Stimulated activated naive B cell treated with anti-CD40 and anti-IgM and Interleukin-4, amounts not matched to agents 10 μg/mL and 1 μg/mL and 100 μg/mL, for 72 hours (primary cell): ENCODE measurements at places on chromosomes 7 and 10.

DNA sequence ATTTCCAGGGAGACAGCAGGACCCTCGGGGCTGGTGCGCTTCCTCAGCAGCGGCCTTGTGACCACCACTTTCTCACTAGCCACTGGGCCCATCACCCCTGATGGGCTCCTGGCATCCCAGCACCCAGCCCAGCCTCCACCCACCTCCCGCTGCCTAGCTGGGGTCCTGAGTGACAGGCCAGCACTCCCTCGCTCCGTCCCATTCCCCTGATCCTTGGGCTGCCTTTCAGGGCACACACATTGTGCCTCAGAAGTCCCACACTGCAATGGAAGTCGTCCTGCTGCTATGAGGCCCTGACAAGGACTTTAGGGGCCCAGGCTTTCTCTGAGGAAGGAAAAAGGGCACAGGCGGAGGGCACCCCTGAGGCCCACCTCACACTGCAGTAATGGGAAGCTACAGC lies 12.4 kb downstream of the CAMK2B start:
- DNase-seq = no peak

- no peak for DNase-seq
Measured at GRCh38 chr10:112721080-112721698, 228.9 kb upstream of the TCF7L2 start.

DNA sequence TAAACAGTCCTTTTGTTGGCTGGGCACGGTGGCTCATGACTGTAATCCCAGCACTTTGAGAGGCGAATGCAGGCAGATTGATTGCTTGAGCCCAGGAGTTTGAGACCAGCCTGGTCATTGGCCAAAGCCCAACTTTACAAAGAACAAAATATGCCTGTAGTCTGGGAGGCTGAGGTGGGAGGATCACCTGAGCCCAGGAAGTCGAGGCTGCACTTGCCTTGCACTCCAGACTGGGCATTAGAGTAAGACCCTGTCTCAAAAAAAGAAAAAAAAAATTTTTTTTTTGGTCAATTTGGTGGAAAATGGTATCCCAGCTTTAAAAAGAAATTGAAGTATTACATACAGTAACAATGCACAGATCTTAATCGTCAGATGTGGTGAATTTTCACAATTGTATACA lies 4.8 kb downstream of the GLRX3 start:
- no peak for DNase-seq

GRCh38 chr10:86254526-86255174 lies 111.9 kb downstream of the GRID1 start:
- no peak for DNase-seq

DNA sequence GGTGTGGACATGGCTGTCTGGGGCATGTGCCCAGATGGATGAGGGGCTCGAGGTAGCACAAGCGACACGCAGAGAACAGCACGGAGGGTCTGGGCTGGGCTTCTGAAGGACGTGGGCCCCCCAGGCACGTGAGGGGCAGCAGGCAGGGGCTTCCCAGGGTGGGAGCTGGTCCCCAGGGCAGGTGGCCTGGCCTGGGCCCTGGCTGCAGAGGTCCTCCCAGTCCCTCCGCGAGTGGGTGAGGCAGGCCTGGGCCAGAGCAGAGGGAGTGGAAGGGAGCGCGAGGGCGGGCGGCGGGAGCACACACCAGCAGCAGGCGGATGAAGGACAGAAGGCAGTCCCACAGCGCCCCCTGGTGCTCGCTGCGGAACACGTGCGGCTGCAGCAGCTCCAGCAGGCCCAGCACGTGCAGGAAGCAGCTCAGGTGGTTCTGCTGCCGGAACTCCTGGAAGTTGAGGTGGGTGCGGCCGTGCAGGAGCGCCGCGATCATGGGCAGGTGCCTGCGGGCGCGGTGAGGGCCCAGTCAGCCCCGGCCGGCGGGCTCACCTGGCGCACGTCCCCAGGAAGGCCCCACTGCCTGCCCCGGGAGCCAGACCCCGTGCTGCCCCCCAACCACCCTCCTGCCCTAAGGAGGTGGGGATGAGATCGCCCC lies 14.7 kb upstream of the MICALL2 start:
- DNase-seq = peak; percentile 59

GRCh38 chr10:56623064-56623463 lies 262.0 kb upstream of the ZWINT start:
- DNase-seq = no peak

- DNase-seq = no peak
Measured at GRCh38 chr10:100654782-100655325, 90.5 kb upstream of the PAX2 start.

GRCh38 chr7:47905076-47905920 lies 43.0 kb downstream of the PKD1L1 start:
- no peak for DNase-seq

DNA sequence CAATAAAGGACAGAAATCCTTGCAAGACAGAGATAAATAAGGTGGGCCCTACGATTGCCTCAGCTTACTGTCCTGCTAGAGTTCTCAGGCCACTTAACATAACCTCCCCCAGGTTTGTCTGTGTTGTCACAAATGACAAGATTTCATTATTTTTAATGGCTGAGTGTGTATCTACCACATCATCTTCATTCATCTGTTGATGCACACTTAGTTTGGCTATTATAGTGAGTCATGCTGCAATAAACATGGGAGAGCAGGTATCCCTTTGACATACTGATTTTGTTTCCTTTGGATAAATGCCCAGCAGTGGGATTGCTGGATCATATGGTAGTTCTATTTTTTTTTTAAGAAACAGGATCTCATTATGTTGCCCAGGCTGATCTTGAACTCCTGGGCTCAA lies 60.6 kb downstream of the PRTFDC1 start:
- DNase-seq = no peak

DNA sequence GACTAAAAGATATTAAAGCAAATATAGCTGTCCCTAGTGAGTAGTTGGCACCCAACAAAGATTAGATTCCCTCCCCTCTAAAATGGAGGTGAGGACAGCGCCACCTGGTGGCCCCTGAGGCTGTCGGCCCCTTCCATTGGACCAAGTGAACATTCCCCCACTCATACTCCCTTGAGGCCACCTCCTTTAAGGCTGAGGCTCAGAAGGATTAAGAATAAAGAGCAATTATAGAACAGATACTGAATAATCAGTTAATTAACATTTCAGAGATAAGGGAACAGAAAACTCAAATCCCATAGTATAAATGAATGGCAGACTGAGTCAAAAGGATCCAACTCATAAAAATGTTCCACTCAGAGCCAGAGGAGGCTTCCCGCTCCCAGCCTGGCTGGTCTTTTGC lies 130.4 kb upstream of the GHITM start:
- DNase-seq = no peak

DNA sequence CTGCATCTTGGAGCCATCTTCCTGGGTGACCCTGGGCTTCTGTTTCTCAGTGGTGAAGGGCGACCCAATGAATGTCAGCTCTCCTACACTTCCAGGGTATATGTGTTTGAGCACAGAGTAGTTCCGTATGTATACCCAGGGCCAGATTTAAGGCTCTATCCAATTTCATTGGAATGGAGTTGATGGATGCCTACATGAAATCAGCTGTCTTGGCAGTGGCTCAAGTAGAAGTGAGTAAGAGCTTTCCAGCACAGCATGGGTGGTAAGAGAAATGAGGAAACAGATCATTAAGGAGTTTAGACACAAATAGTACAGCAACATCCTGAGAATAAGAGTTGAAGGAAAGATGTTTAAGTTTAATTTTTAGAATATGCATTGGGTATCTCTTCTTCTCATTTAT lies 433.0 kb downstream of the PAXIP1 start:
- DNase-seq = no peak

- no peak for DNase-seq
Measured at GRCh38 chr10:77904100-77904840, 22.3 kb downstream of the DLG5 start.

- DNase-seq = no peak
Measured at GRCh38 chr7:7129381-7129780, 53.0 kb upstream of the C1GALT1 start.

DNA sequence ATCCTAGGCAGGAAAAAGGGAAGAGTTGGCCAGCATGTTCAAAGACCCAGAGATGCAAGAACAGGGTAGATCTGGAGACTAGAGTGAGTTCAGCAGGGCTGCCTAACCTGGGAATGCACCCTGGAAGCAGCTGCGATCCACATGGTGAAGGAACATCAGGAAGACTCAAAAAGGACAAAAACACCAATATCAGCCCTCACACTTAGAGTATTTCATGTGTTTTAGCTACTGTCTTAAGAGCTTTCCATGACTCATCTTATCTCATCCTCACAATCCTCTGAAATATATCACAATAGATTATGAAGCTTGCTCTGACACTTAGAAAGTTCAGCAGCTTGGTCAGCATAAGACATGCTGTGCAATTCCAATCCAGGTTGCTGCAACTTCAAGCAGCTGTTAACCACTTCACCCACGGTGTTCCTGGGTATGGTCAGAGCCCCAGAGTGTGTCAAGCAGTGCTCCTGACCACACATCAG lies 380.9 kb downstream of the PARD3 start:
- no peak for DNase-seq

GRCh38 chr10:88670497-88670896 lies 6.3 kb downstream of the LIPF start:
- DNase-seq = no peak

GRCh38 chr10:58706836-58707235 lies 194.2 kb downstream of the BICC1 start:
- no peak for DNase-seq

GRCh38 chr7:87337331-87337730 lies 8.1 kb upstream of the CROT start:
- no peak for DNase-seq

DNA sequence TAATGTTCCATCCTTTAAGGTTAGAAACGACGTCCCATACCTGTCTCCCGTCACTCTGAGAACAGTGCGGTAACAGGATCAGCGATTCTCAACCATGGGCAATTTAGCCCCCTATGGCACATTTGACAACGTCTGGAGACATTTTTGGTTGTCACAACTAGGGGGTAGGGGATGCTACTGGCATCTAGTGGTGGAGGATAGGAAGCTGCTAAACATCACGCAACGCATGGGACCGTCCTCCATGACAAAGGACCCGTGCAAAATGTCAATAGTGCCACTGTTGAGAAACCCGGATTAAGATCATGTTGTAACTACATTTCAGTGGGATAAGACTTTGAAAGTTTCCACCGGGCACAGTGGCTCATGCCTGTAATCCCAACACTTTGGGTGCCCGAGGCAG lies 5.0 kb upstream of the PAXIP1 start:
- DNase-seq = no peak

DNA sequence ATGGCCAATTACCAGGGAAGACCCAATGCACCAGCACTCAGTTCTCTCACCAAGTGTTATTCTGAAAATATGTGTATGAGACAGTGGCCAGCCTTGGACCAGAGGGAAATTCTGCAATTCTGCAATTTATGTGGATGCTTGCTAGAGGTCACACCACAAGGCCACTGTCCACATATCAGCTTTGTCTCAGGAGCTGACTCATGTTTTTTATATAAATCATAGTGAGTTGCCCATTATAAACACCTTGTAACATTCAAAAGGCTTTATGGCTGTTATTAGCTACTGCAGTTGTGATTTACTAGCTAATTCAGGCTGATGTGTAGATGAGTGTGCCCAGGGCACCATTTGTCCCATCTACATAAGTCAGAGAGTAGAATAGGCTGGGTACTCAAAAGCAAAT lies 649.0 kb downstream of the LRMDA start:
- DNase-seq = no peak

DNA sequence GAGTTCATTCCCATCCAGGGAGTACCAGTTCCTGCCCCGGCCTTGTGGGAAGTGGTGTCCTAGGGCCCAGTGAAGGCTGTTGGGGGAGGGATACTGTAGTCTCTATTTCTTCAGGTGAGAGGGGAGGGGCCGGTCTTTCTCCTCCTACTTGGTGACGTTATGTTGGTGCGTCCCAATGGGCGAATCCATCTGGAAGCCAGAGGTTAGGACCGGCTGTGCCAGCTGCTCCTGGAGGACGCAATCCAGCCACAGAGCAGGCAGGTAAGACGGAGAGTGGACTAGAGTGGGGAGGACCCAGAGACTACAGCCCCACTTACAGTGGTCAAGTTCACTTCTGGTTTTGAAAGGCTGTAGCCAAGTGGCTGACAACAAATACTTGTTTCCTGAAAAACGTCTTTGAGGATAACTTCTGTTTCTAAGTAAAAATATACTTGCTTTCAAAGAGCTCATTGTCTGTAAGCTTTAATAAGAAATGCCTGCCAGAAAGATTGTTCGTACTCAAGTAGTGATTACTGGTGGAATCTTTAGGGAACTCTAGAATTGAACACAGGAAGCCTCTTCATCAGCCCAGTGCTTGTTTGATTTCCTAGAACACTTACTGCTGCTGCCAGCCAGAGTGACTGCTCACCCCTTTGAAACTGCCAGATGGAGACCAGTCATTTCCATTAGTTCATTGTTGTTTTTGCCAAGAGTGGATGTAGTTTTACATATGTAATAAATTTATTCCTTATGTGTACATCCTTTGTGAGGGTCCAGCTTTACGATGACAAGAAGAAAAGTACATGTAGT lies 25.4 kb downstream of the RBM33 start:
- no peak for DNase-seq

- DNase-seq = no peak
Measured at GRCh38 chr7:20447021-20447650, 116.4 kb downstream of the ITGB8 start.

DNA sequence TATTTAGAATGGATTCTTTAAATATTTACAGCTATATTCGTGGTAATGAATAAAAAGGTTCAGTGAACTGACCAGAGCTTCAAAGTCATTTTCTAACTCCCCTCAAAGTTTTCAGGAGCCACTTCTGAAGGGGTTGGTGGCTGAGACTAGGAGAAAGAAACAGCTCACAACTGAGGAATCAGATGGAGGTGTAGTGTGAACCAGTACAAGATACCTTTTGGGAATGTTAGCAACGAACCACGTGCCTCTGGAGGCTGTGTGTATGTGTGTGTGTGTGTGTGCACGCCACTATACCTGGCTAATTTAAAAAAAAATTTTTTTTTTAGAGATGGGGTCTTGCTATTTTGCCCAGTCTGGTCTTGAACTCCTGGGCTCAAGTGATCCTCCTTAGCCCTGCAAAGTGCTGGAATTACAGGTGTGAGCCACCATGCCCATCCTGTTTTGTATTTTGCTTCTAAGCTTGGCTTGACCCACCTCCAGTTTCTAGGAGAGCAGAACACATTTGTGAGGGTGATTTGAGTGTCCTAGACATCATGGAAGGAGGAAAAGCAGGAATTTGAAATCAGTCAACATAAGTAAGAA lies 9.5 kb upstream of the TAF3 start:
- no peak for DNase-seq

GRCh38 chr7:114789871-114790311 lies 132.0 kb upstream of the MDFIC start:
- DNase-seq = no peak

GRCh38 chr10:120022357-120022756 lies 129.8 kb downstream of the SEC23IP start:
- DNase-seq = no peak
